ELR (cell line): ENCODE measurements at places on chromosomes 3 and 15.

DNA sequence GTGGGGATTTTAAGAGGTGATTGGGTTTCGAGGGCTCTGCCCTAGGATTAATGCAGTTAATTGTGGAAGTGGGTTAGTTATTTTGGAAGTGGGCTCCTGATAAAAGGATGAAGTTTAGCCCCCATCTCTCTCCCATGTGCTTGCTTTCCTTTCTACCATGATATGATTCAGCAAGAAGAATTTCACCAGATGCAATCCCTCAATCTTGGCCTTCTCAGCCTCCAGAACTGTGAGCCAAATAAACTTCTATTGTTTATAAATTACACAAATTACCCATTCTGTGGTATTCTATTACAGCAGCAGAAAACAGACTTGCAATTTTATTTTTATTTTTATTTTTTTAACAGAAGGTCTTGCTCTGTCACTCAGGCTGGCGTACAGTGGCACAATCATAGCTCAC is 27.3 kb upstream of the UBE2E1 start:
- no peak for DNase-seq

GRCh38 chr3:159025733-159026132 is 223.9 kb downstream of the MFSD1 start:
- peak; percentile 37 for DNase-seq

DNA sequence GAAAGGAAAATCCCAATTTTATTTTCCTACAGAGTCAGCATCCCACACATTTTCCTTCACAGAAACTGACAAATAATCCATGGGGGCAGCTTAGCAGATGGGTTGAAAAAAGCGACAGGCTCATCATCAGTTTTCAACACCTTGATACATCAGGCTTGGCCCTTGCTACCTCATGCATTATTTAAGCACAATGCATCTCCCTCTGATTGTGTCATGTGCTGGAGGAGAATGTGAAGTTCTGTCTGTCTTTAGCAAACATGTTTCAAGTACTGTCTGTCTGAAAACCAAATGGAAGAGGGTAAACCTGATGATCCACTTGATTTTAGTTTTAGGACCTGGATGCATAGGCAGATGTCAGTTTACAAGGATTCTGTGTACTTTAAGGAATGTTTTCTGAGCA is 128.6 kb upstream of the ADAMTS9 start:
- no peak for DNase-seq

GRCh38 chr3:53729618-53730017 is 116.6 kb downstream of the CHDH start:
- no peak for DNase-seq

GRCh38 chr3:102360183-102360860 is 74.5 kb upstream of the ZPLD1 start:
- no peak for DNase-seq

- no peak for DNase-seq
Observed at GRCh38 chr3:132009241-132009640, 25.6 kb downstream of the CPNE4 start.

- no peak for DNase-seq
Observed at GRCh38 chr15:63941698-63942465, 104.4 kb downstream of the DAPK2 start.

- no peak for DNase-seq
Observed at GRCh38 chr3:17946619-17947018, 204.2 kb upstream of the TBC1D5 start.

DNA sequence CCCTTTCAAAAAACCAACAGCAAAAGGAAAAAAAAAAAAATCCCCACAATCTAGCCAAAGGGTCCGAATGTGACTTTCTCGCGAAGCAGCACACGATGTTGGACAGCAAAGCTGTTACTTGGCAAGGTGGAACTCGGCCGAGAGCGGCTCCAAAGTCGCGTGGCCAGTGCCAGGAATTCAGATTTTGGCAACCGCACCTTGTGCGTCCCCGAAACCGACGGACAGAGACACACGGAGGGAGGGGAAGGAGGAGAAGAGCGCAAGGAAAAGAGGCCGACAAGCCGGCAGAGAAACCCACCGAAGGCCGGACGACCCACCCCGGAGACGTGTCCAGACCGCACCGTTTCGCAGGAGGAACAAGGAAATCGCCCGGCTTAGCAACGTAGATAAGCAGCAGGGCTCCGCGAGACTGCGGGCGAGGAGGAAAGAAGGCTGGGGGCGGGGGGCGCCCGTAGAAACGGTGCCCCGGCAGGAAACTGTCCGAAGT is 517.3 kb downstream of the MECOM start:
- peak; percentile 82 for DNase-seq

DNA sequence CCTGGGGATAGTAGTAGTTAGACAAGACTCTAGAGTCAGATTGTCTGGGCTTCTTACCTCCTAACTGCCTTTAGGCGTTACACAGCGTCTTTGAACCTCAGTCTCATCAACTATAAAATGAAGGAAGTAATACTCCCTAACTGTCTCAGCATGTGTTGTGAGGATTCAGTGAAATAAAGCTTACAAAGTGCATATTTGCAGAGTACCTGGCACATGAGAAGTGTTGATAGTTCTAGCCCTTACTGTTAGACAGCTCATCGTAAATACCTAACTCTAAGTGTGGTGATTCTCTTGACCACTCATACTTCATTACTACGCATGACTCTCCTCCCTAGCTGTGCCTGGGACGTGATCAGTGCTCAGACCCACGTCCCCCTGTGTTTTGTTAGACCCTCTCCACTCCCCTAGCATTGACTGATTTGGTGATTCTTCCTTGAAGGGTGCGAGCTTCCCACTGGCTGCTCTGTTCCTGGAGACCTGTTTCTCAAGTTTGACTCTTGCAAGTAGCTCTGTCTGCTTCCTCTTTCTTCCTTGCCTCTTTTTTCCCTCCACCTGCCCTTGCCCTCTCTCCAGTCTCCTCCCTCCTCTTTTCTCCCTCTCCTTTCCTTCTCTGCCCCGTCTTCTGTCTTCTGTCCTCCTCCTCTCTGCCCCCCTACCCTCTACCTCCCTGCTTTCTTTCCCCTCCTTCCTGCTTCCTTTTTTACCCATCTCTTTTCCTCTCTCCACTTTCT is 124.2 kb downstream of the SLC25A26 start:
- DNase-seq, result no peak

- DNase-seq, result peak; percentile 41
Observed at GRCh38 chr3:9704347-9705322, 1.0 kb downstream of the CPNE9 start.

DNA sequence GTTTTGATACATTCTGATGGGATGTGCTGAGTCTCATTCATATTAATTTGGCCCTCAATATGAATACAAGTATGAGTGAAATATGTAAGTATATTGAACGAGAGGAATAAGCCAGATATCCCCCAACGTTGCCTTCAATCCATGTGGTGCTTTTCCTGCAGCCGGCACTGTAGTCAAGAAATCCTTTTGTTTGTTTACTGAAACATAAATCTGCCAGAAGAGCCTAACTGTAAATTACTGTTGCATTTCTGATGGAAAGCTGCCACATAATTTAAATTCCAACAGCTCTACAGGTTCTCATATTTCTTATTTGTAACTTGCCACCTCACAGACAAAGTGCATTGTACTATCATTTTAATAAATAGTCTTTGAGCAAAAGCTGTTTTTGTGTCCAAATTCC is 314.0 kb downstream of the KBTBD8 start:
- DNase-seq, result no peak

DNA sequence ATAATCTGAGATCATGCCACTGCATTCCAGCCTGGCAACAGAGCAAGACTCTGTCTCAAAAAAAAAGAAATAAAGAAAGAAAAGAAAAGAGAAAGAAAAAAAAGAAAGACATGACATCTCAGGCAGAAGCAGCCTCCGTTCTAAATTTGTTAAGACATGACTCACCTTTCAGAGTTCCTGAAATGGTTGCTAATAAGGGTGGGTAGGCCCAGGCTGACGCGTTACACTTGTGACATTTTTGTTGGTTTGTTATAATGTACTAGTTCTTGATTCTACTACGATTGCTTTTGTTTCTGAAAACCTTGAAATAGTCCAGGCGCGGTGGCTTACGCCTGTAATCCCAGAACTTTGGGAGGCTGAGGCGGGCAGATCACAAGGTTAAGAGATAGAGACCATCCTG is 21.0 kb downstream of the SLC25A20 start:
- DNase-seq, result peak; percentile 34

GRCh38 chr3:101381809-101382208 is 61.4 kb upstream of the IMPG2 start:
- peak; percentile 72 for DNase-seq

- DNase-seq, result no peak
Observed at GRCh38 chr3:60010781-60011180, 961.0 kb upstream of the CFAP20DC start.

- no peak for DNase-seq
Observed at GRCh38 chr3:168531116-168531515, 435.4 kb upstream of the GOLIM4 start.

DNA sequence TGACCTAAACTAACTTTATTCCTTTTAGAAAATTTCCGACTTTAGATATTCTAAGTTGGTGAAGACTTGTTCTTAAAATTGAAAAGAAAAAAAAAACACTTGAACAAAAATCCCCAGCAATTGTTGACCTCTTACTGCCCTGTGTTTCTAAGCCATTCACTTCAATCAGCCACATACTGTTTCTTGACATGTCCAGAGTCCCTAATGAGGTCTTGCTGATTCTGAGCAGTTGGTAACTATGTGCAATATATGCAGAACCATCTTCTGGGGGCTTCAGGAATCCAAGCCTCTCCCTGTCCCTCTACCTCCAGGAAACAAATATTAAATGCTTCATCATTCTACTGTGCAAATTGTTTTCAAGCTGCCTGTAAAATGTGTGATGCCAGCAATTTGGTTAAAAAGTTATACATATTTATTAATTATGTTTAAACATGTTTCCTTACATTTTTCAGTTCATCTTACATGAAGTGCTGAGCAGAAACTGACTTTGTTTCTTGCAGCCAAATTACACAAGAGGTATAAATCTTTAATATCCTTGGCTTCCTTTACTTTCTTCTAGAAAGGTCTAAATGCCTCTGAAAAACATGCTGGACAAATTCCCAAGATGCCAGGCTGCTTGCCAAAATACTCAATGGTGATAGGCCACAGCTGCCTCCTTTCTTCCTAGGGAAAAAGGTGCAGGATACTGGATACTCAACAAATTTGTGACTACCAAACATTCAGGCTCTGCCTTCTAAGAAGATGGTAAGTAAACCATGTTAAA is 19.8 kb upstream of the GYG1 start:
- DNase-seq, result no peak

DNA sequence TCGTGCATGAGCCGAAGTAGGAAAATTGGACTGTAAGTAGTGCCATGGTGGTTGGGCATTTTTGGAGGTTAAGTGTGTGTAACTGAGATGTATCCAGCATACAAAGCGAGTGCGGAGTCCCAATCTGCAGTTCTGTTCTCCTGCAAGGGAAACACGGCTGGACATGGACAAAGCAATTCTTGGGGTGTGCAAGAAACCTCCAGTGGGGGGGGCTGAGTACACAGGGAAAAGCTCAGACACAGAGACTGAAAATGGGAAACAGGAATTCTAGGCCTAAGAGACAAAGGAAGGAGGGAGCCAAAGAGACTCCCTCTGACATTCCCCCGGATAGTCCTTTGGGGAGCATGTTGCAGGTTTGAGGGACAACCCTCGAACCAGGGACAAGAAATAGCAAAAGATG is 83.2 kb upstream of the PLSCR4 start:
- DNase-seq, result peak; percentile 48

DNA sequence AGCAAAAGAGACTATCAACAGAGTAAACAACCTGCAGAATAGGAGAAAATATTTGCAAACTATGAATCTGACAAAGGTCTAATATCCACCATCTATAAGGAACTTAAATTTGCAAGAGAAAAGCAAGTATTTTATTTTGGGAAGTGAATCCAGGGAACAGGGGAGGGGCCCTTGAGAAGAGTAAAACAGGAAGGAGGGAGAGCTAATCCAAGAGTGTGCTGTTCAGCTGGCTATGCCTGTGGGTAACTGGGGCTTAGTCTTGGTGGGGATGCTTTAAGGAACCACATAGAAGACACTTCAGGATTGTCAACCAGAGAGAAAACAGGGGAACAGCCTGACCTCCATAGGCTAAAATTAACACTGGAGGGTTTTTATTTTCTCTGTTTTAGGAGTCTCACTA is 3.9 kb upstream of the HHLA2 start:
- no peak for DNase-seq

DNA sequence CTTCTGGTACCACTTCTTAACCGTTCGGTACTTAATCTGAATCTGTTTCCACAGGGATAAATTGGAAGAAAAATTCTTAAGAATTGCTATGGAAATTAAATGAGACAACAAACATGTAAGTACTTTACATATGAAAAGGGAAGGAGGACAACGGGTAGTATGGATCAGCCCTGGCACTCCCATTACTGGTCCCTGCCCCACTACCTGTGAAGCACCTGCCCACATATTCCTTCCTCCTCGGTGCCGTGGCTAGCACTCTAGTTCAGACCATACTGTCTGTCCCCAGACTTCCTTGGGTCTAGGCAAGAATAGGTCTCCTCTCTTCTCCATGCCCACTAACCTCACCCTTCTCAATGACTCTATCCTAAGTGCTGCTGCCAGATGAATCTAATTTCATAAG is 46.2 kb downstream of the SHQ1 start:
- DNase-seq, result no peak

GRCh38 chr3:30282154-30282696 is 324.2 kb upstream of the TGFBR2 start:
- peak; percentile 95 for DNase-seq

DNA sequence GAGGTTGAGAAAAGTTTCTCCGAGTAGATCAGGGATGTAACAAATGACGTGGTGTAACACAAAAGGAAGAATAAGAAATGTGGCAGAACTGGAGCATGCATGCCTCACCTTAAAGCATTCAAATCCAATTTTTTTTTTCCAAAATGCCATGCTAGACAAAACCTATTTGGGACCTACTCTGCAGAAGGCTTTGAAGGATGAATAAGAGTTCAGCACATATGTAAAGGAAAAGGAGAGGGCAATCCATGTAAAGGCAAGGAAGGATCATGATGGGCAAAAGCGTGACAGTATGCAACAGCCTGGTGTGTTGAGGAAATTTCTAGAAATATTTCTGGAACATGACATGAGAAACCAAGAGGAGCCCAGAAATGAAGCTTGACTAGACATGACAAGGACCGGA is 116.4 kb downstream of the OXNAD1 start:
- DNase-seq, result no peak
